ENCODE measurements at places on chromosomes 5 and 9.

- no peak for DNase-seq
Observed at GRCh38 chr5:73297430-73297829, 124.4 kb downstream of the TMEM174 start.

DNA sequence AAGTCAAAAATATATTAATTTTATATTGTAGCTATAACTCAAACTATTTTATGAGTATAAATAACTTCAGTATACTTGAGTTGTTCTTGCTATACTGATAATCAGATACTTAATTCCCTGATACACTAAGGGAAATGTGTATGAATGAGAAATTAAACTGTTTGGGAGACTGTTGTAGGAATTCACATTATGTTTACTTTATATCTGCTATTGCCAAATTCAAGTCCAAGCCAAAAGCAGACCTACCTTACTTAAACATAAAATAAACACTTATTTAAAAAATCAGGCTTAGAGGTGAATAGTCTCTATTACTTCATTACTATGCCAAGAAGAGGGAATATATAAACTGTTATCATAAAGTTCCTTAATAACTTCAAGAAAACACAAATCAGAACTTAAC, 13.2 kb downstream of the NR3C1 start:
- DNase-seq, result no peak

DNA sequence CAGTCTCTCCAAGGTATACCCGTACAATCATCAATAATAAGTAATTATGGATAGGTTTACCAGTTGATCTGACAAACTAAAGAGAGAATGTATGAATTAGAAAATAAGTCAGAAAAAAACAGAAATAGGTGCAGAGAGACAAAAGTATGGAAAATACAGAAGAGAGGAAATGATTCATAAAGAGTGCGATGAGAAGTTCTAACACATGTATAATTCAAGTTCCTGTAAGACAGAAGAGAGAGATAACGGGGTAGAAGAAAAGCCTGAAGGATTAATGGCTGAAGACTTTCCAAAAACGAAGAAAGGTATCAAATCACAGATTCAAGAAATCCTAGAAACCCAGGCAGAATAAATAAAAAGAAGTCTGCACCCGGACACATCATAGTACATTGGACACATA, 16.2 kb upstream of the SMU1 start:
- no peak for DNase-seq

- no peak for DNase-seq
Observed at GRCh38 chr9:120922404-120923195, 4.0 kb downstream of the TRAF1 start.

GRCh38 chr5:40383749-40384651, 295.7 kb upstream of the PTGER4 start:
- no peak for DNase-seq

- DNase-seq, result no peak
Observed at GRCh38 chr5:146007270-146007669, 70.9 kb downstream of the SH3RF2 start.

DNA sequence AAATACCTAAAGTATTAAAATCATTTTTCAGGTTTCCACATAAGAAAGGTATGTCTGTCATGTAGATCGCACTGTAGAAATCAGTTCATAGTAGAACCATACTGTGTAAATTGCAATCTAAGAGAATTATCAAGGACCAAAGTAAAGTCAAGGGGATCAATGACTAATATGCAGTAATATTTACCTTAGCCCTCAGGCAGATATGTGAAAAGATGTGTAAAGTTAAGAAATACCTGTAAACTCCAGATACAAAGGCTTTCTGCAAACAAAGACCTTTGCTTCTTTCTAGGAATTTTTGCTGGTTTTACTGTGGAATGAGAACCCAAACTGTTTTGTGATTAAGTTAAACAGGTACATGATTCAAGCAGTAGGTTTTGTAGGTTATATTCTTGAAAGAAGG, 11.6 kb downstream of the POLK start:
- no peak for DNase-seq

- no peak for DNase-seq
Observed at GRCh38 chr9:99259231-99259918, 37.3 kb downstream of the SEC61B start.

DNA sequence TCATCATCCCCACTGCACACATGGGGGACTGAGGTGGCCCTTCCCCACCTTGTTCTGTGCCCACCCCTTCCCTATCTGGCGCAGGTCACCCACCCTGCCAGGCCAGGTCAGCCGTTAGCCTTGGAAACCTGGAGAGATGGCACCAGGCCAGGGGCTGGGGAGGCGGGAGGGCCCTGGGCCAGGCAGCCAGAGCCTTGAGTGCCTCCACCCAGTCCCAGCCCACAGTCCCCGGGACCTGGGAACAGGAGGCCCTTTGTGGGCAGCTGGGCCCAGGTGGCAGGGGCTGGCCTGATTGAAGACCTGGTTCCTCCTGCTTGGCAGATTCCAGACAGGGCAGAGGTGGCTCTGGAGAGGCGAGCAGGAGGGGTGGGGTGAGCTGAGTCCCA, 70.6 kb downstream of the LRSAM1 start:
- DNase-seq, result no peak

- DNase-seq, result no peak
Observed at GRCh38 chr9:123365287-123365880, 9.4 kb downstream of the CRB2 start.

DNA sequence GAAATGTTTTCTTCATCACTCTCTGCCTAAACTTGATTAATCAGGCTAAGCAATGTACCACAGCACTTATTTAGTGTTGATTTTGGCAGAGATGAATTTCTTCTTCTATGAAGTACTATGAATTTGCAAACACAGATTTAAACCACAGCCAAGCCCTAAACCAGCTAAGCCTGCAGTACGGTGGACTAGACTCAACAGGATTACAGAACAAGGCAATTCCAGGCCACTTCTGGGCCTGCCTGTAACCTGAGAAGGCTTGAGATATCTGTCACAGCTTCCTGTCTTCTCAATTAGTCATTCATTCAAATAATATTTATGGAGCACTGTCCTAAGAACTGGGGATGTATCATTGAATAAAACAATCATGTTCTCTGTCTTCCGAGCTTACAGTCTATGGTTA, 32.4 kb upstream of the CAST start:
- DNase-seq, result peak; percentile 36

DNA sequence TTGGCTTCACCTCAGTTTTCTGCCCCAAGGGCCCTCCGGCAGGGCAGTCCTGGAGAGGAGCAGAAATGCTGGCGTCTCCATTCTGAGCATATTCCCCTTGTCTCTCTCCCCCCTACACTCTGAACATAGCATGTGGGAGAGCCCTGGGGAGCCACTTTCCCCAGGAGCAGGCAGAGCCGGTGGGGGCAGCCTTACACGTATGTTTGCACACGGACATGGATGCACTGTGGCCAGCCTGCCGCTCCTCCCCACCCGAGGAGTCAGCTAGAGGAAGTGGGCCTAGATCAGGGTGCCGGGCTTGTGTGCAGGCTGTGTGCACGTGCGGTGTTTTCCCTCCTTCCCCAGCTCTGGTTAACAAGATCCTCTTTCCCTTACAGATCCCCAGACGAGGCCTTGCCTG, 25.4 kb upstream of the POMT1 start:
- no peak for DNase-seq

Data from NCI-H524 treated with DMSO at 0.1 percent for 48 hours (cell line).